Mesothelial cell of epicardium (in vitro differentiated cells): ENCODE measurements at places on chromosomes 4 and X. TPM values are rescaled to one million over a fixed set of nuclear protein-coding genes. Genes with fewer than 3 reads are reported as not detected.

DDX3X gene
- total RNA-seq: 301 to 305 TPM (median 303 TPM) in 3 replicates

CPLX1 gene
- 4.5 to 4.7 TPM (median 4.6 TPM) in 3 replicates for total RNA-seq

GYG2 gene
- 60.8 to 68.1 TPM (median 62.8 TPM) in 3 replicates for total RNA-seq

CABS1 gene
- 0.69 to 1.2 TPM (median 1.1 TPM) in 3 replicates for total RNA-seq

PLP1 gene
- total RNA-seq: 0.11 to 0.58 TPM (median 0.33 TPM) in 3 replicates

SRP72 gene
- total RNA-seq: 114 to 121 TPM (median 116 TPM) in 3 replicates

AFF2 gene
- 5.8 TPM in 3 replicates for total RNA-seq

STOX2 gene
- total RNA-seq: 95.6 to 104 TPM (median 103 TPM) in 3 replicates

SNX12 gene
- total RNA-seq: 58.5 to 63.9 TPM (median 62.5 TPM) in 3 replicates

BEND4 gene
- 0.38 to 0.69 TPM (median 0.68 TPM) in 3 replicates for total RNA-seq

MTHFD2L gene
- total RNA-seq: 19.2 to 21.1 TPM (median 20.9 TPM) in 3 replicates

GLRA3 gene
- 0.02 TPM in 1 of 3 replicates, not detected in the others for total RNA-seq
